ENCODE measurements at places on chromosomes 5 and 9.

DNA sequence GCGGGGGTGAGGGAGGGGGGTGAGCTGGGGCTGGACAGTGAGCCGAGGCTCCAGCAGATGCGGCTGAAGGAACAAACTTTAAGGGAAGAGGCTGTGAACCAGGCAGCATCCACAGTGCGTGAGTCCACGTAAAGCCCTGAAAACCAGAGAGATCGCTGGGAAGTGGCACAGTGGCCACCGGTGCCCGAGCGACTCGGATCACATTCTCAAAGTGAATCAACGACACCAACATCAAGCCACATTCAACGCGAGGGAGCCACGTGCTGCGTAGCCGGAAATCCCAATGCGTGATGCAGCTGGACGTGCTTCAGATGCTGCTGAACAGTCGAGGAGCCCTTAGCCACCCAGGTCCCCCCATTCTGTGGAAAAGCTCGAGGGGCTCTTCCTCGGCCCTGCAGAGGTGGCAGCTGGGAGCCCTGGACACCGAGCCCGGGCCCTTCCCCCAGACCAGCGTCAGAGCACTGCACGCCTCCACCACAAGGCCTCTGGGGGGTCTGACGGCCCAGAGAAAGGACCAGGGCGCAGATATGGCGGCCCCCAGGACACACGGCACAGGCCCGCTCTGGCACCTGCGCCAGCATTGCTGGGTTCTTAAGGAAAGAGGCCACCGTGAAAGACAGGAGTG, 53.7 kb upstream of the EXOC3 start:
- no peak for DNase-seq

GRCh38 chr5:10702040-10702629, 58.9 kb downstream of the DAP start:
- DNase-seq, result no peak

- DNase-seq, result no peak
These were observed 6.4 kb upstream of the TEX48 start for GRCh38 chr9:114688379-114688778.

- DNase-seq, result no peak
These were observed 149.4 kb upstream of the TARS1 start for GRCh38 chr5:33291216-33292000.

DNA sequence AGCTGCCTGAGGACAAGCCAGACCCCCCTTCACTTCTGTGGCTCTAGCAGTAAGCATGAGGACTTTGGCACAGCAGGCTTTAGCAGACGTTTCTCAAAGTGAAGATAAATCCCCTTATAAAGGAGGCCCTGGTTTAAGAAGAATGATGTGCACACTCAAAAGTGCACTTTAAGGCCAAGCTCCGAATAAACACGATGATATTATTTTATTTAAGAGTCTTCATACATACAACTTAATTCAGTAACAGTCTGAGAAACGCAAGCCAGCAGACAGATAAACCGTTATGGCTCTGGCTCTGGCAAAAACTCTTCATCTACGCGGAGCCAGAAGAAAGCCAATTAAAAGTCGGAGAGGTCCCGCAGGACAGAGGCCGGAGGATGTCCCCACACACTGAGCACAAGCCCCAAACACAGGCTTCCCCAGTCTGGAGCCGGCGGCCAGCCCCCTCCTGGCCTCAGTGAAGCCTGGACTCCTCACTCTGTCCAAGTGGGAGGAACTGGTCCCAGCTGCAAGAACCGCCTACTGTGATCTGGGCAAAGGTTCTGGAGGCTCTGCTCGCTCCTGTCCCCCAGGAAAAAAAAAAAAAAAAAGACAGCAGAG, 44.6 kb downstream of the ADAMTS2 start:
- DNase-seq, result no peak

All from NCI-H2081 treated with DMSO at 0.1 percent for 48 hours (cell line).